Stimulated activated CD4-positive, alpha-beta T cell treated with anti-CD3 and anti-CD28 coated beads, Interleukin-4, amount 100 ng/mL, for 48 hours (primary cell): ENCODE measurements at places on chromosomes 13 and 19.

DNA sequence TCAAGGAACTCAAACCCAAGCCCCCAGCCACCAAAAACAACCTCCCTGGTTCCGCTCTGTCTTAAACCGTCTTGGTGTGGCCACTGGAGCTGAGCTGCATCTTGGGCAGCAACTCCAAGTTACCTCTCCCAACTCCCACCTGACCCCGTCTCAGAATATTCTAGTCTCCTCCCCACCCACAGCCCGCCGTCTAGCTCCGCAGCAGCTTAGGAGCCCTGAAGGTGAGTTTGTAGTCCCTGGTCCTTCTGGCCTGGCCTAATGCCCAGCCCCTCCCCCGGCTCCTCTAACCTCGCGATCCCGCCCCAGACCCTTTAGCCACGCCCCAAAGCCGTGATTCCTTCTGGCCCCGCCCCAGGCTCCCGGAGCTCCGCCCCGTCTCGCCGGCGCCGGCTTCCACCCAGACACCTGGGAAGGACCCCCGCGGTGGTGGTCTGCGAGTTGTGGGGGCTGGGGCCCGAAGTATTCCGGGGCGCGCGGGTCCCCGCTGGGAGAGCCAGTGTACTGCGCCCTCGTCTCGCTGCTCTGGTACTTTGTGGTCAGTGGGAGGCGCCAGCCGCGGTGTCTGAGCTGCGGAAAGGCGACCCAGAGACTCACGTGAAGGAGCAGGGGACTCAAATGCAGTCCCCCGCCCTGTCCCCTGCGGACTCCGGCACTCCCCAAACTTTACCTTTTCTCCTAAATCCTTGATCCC is 2.5 kb upstream of the LHB start:
- DNase-seq: peak; percentile 47

GRCh38 chr13:95007322-95007721 is 293.9 kb downstream of the ABCC4 start:
- no peak for DNase-seq

GRCh38 chr13:35025314-35025713 is 83.2 kb downstream of the NBEA start:
- no peak for DNase-seq

GRCh38 chr13:109715902-109716301 is 70.5 kb downstream of the IRS2 start:
- DNase-seq: no peak

GRCh38 chr19:3968556-3969434 is 2.1 kb downstream of the DAPK3 start:
- DNase-seq: no peak

- no peak for DNase-seq
Observed at GRCh38 chr13:27962982-27963381, 6.1 kb downstream of the CDX2 start.

DNA sequence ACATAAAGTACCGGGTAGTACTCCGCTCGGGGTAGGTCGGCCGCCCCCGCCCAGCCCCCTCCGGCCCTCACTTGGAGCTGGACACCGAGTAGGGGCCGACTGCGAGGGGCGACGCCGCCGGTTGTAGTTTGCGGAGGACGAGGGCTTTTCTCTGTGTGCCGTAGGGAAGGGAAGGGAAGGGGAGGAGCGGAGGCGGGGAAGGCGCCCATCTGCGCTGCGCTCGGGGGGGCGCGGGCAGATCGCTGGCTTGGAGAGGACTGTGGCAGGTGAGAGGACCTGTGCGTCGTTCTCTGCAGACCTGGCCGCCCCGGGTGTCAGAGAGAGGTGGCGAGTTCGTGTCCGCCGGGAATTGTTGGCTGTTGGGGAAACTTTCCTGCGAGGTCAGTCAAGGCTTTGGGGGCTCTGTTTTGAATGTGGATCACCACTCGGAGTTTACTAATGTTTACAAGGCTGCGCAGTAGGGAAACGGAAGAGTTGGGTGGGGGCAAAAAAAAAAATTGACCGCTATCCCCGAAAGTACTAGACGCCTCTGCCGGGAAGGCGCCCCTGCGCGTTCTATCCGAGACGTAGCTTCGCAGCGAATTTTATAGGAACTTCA is 1.4 kb downstream of the ING1 start:
- peak; percentile 40 for DNase-seq
